ENCODE measurements at places on chromosomes 3 and 15.

GRCh38 chr3:122080207-122080587 is 25.0 kb downstream of the CD86 start:
- no peak for DNase-seq

GRCh38 chr15:65938604-65939003 is 69.3 kb downstream of the RAB11A start:
- DNase-seq, result no peak

DNA sequence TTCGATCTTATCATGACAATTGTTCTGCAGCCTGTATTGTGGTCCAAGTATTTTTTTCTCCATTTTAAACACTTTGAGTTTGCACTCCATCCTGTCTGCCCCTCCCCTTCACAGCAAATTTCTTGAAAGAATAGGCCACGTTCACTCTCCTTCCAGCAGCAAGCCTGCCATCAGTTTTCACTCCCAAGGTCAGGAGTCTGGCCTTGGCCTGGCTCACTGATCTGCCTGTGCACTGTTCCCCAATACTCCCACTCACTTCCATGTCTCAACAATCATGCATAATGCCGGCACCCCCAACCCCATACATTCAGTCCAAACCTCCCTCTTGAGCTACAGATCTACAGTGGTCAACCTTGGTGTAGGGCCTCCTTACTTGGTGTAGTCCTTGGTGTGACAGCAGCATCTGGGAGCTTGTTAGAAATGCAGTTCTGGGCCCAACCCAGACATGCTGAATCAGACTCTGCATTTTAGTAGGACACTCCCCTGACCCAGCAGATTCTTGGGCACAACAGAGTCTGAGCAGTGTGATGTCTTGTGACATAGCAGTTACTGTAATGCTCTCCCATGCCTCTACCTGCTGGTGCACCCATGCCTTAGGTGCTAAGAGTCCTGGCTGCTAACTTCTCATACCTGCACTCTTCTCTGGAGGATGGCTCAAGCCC is 58.3 kb upstream of the XCR1 start:
- no peak for DNase-seq

DNA sequence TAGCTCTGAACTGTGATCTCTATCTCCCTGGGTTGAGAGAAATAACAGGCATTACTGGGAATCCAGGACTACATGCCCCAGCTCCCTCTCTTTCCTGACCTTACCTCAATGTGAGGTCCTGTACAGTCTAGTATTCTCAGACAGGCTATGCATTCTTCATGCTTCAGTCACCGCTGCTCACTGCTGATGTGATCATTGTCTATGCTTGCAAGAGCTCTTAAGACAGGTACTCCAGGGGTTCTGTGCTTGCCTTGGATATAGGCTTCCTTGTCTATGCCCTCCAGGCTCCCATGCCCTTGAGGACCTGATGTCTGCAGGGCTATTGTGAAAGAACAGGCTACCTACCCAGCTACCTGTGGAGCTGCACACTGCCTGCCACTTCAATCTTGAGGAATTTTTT is 183.6 kb downstream of the MBNL1 start:
- no peak for DNase-seq

DNA sequence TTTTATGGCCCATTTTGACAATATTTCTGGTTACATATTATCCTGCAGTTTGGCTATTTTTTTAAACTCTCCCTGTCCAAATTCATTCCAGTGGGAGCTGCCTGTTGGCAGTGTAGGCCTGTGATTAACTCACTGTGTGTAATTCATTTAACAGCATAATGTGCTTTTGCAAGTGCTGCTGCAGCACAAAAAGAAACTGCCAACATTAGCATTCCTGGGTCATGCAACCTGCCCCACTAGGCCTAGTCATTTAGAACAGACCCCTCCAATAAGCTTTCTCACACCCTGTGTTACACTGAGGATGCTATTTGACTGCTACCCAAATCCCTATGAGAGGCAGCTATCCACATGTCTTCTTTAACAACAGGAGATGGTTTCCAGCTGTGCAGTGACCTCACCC is 251.2 kb upstream of the UBE2E2 start:
- DNase-seq, result no peak

DNA sequence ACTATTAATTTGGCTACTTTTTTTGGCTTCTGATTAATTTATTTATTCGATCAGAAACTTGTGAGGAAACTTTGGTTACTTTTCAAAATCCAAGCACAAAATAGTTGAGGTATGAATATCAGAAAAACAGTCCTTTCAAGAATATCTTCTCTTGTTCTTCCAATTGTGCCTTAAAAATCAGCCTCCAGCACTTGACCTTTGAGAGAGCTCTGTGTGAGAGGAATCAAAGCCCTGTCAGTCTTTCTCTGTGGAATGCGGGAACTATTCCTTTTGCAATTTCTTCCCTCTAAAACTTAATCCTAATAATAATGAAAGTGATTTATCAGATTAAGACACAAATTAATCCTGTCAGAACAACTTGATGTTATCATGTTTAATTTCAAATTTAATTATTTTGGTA is 185.9 kb downstream of the ABHD5 start:
- DNase-seq, result no peak

GRCh38 chr3:105730801-105731354 is 137.9 kb downstream of the CBLB start:
- DNase-seq, result no peak
